ENCODE measurements at places on chromosomes 11 and 22.

GRCh38 chr22:23251445-23252093, 71.3 kb downstream of the BCR start:
- peak; percentile 10 for DNase-seq

DNA sequence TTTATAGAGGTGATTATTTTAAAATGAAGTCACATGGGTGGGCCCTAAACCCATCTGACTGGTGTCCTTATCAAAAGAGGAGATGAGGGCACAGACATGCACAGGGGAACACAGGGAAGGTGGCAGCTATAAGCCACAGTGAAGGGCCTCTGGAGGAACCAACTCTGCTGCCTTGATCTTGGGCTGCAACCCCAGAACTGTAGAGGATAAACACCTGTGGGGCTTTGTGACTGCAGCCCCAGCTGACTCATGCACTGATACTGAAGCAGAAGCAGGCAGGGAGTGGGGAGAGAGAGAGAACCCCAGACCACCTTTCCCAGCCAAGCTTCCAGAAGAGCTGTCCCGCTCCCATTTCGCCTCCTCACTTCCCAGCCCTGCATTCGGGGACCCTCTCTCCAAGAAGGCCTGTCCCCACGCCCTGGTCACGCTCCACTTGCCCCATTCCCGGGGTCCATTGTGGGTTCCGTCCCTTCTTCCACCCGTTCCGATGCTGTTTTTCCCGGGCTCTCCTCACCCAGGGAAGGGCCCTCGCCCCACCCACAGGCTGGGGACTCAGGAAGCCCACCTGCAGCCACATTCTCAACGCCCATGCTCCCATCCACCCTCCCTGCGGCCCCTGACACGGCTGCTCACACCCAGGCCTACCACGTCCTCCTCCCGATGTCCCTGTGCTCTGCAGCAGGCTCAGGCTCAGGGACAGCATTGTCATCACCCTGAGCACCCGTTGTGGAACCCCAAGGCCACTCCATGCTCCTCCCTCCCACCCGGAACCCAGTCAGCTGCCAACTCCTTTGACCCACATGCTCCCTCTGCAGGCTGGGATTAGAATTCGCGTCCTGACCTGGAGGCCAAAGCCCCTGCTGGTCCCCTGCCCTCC, 90.8 kb upstream of the SHANK2 start:
- no peak for DNase-seq

DNA sequence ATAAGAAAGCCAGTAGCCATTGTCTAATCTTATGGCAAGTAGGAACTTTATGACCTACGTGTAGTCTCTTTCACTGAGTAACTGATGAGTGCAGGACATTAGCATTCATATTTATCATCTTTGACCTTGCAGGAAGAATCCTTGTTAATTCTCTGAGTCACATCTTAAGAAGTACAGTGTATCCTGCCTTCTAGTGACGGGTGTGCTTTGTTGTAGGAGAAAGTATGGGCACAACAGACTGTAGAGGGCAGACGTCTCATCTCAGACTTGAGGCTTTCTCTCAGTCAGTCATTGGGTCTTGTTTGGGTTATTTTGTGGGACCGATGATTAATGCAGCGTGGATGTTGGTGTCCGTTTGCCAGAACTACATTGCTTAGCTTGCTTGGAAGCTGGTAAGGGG, 6.8 kb downstream of the RNF214 start:
- no peak for DNase-seq

- no peak for DNase-seq
Observed at GRCh38 chr22:32531228-32531627, 56.6 kb downstream of the FBXO7 start.

- no peak for DNase-seq
Observed at GRCh38 chr11:45649544-45650165, 15.8 kb downstream of the CHST1 start.

- DNase-seq: no peak
Observed at GRCh38 chr11:17646451-17647145, 72.8 kb upstream of the MYOD1 start.

GRCh38 chr11:67469508-67469811, 409 bp upstream of the TMEM134 start:
- no peak for DNase-seq

GRCh38 chr11:27871056-27871455, 170.8 kb upstream of the BDNF start:
- no peak for DNase-seq

DNA sequence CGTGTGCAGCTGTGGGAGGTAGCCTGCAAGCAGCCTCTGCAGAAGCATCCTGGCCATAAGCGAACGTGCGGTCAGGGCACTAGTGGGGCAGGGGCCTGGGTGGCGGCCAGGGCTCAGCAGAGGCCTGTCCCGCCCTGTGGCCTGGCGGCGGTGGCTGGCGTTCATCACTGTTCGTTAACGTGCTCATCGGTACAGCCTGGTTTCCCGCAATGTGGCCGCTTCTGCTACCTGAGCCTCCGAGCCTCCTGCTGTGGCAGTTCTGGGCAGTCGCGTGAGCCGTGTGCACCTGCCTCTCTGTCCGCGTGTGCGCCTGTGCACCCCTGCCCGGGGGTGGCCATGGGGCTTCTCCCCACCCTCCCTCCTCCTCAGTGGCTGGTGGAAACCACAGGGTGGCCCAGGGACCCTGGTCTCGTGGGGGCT, 117.9 kb downstream of the KCNQ1OT1 start:
- no peak for DNase-seq

GRCh38 chr11:7292922-7293321, 41.2 kb downstream of the SYT9 start:
- DNase-seq: no peak

DNA sequence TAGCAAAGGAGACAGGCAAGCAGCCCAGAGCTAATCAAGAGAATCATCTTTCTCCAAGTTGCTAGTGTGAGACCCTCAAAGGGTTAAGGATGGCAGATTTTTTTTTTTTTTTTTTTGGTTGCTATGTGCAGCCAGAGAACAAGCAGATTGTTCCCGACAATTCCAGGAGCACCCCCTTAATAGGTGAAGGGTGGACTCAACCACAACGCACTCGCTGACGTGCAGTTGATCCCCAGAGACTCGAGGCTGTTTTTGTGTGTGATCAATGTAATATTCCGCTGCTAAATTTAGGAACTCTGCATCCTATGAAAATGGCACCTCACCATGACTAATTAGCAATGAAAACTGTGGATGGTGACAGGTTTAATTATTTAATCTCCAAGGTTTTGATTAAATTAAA, 789.0 kb downstream of the KCNA4 start:
- no peak for DNase-seq

- no peak for DNase-seq
Observed at GRCh38 chr11:15349413-15349812, 234.7 kb downstream of the INSC start.

DNA sequence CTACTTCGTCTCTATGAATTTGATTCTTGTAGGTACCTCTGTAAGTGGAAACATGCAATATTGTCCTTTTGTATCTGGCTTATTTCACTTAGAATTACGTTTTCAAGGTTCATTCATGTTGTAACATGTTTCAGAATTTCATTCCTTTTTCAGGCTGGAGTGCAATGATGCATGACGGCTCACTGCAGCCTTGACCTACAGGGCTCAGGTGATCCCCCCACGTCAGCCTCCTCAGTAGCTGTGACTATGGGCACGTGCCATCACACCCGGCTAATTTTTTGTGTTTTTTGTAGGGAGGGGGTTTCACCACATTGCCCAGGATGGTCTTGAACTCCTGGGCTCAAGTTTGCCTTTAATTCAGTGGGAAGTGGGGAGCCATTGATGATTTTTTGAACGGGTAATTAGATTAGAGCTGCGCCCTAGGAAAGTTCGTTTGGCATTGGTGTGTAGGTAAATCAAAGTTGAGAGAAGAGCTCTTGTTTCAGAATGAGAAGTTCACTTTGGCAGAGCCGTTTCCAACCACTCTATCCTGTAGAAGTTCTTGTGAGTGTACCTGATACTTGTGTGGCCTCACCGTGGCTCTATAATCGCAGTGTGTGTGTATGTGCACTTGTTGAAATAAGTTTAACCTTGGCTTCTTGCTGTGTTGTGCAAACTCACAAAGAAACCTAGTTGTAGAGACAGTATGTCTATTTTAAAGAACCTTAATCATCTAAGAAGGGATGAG, 115.9 kb downstream of the NAV2 start:
- no peak for DNase-seq

GRCh38 chr22:39545386-39546365, 13.1 kb upstream of the RPS19BP1 start:
- DNase-seq: no peak

DNA sequence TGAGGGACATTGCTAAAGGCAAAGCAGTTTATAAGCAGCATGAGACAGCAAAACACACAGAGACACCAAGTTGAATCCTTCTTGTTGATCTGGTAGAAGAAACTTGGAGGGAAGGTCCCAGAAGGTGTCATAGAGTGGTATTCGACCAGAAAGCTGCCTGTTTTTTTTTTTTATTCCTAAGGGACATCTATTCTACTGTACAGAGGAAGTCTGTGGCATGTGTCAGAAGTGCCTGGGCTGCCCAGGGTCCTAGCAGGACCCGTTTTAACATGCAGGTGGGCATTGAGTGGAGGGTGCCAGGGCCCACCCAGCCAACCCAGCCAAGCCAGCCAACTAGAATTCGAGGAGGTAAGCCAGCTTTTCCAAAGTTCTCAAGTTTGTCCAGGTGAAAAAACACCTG, 68.0 kb upstream of the ATXN10 start:
- no peak for DNase-seq

Measured in NCI-H524 treated with DMSO at 0.1 percent for 48 hours (cell line).